ENCODE measurements at places on chromosomes 1 and 21.

- no peak for DNase-seq
Observed at GRCh38 chr1:221704306-221704705, 37.6 kb downstream of the DUSP10 start.

DNA sequence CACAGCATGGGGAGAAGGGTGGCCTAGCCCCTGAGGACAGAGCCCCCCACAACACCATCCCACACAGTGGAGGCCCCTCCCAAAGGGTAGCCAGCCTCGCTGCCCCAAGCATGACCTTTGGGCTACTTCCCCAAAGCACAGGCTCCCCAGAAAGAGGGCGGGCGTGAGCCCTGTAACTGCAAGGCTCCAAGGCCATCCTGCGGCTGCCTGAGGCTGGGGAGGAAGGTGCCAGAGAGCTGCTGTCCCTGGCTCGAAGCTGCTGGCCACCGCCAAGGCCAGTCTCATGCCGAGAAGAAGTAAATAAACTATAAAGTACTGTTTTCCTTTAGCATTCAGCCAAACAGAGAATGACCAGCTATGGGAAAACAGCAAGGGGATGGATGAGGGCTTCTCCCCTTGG, 27.5 kb downstream of the UBASH3A start:
- no peak for DNase-seq

GRCh38 chr1:109509176-109510134, at the start of gene AMIGO1:
AMIGO1 (minus strand) TSS chr1:109509727; CDS start chr1:109508912, 815 bp downstream.
- DNase-seq, result peak; percentile 60

- DNase-seq, result peak; percentile 88
Observed at GRCh38 chr1:156725683-156726280, 2.5 kb upstream of the METTL25B start.

DNA sequence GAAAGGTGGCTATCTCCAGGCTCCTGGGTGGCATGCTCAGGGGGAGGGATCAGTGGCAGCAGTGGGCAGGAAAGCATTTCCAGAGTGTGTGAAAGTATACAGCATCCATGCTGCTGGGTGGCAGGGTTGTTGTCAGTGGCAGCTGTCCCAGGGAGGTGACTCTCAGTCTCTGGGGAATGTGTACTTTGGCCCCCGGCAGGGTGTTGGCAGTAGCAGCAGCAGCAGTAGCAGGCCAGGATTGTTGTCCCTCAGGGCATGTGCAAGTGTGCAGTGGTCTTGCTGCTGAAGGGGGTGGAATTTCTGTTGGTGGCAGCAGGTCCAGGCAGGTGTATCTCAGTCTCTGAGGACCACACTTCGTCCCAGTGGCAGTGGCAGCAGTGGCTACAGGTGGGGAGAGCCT, 71.7 kb upstream of the GUCA2B start:
- DNase-seq, result no peak

Data from uterus (tissue), 4 donors.